IMR-90 (cell line): ENCODE measurements at places on chromosomes 16 and 17. TPM values are rescaled to one million over a fixed set of nuclear protein-coding genes. Genes with fewer than 3 reads are reported as not detected.

DNA sequence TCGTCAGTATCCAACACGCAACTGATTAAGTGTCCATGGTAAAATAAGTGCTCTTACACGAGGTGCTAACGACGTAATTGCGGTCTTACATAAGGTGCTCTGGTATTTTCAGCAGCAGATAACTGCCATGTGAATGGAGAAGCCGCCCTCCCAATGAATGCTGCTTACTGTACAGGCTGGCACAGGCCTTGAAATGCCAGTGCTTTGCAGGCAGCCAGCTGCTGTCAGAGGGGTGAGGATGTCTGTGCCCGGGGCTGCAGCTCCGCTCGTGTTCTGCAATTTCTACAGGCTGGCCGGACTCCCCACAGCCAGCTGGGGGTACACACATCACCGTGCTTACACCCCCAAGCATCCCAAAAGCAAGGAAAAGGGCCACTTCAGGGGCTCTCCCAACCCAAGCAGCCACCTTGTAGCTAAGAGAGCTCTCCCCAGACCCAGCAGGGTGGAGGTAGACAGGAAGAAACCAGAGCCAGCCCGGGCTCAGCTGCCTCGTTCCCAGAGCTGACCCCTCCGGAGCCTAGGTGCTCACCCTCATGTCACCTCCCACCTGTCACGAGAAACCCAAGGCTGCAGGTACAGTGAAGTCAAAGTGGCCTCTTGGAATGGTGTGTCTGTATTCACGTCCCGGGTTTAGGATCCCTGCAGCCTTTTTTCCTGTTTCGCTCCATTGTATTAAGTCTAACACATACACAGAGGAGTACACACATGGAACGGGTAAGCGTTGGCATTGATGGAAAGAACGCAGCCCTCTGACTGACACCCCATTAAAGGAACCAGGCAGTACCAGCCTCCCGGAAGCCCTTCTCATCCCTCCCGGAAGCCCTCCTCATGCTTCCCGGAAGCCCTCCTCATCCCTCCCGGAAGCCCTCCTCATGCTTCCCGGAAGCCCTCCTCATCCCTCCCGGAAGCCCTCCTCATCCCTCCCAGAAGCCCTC lies 27.2 kb upstream of the RPH3AL start:
- DNase-seq, result no peak

- no peak for DNase-seq
These were observed 146.8 kb downstream of the SOX9 start for GRCh38 chr17:72267601-72268000.

- no peak for DNase-seq
These were observed 32.3 kb downstream of the PRMT7 start for GRCh38 chr16:68343137-68343536.

DNA sequence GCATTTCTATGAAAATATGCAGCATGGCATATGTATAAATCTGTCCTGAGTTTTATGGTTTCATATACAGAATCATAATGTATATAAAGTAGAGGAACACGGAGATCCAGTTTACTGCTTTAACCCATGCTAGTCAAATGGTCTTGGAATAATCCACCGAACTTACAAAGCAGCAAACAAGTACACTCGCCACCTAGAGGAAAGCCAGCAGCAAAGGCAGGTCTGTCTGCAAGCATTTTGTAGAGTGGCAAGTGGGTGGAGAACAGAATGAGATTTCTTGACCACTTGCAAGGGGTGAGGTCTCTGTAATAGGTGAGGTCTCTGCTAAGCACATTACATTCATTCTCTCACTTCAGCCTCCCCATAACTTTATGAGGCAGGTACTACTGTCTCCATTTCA lies 308.3 kb downstream of the CA10 start:
- DNase-seq, result no peak

DNA sequence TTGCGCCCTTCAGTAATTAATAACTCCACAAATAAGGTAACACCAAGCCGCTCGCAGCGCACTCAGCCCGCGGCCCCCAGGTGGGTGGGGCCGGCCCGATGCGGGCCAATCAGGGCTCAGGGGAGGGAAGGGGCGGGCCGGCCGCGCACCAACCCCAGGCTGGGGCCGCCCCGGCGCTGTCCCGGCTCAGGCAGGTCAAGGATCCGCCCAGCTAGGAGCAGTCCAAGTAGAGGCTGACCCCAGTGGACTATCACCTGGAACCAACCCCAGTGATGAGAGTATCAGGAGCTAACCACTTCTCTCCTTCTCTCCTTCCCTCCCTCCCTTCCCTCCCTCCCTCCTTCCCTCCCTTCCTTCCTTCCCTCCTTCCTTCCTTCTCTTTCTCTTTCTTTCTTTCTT lies 110.8 kb downstream of the C16orf78 start:
- DNase-seq, result no peak

DNA sequence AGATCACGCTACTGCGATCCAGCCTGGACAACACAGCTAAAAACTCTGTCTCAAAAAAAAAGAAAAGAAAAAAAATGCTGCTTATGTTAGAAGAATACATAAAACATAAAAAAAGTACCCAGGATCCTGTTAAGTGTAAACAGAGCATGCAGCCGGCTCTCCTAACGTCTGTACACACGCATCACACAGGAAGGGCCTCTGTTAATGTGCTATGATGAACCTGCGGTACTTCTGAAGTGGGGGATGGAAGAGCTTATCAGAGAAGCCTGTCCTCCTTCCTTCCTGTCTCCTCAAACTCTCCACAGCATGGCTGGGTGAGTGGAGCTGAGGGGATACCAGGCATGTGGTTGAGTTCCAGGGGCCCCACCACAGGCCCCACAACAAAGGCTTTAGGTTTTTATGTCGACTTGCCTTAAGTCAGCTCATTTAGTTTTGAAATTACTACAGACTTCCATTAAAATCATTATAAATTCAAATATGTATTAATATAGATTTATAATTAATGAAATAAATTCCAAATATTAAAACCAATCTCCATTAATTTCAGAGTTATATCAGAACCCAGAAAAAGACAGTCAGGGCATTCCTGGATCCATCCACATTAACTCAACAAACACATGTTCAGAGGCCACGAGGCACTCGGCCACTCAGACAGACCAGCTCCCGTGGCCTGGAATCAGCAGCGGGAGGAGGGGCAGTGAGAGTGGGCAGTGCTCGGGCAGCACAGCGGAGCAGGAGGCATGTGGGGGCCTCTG lies 11.7 kb downstream of the CCDC57 start:
- no peak for DNase-seq

GINS2 gene
- 12.8 and 13.4 TPM in 2 replicates for total RNA-seq

IQCK gene
- total RNA-seq, result 4.2 and 5.4 TPM in 2 replicates

CDH16 gene
- not detected in 2 replicates for total RNA-seq

CD79B gene
- total RNA-seq, result not detected in 2 replicates

FOXN1 gene
- total RNA-seq, result not detected in 2 replicates

NHERF1 gene
- total RNA-seq, result 3.3 and 3.8 TPM in 2 replicates
